ENCODE measurements at places on chromosomes 13 and 19.

- no peak for DNase-seq
These were observed 36.8 kb downstream of the CAB39L start for GRCh38 chr13:49407068-49407467.

GRCh38 chr13:108194435-108194936 is 20.9 kb downstream of the LIG4 start:
- DNase-seq = no peak

DNA sequence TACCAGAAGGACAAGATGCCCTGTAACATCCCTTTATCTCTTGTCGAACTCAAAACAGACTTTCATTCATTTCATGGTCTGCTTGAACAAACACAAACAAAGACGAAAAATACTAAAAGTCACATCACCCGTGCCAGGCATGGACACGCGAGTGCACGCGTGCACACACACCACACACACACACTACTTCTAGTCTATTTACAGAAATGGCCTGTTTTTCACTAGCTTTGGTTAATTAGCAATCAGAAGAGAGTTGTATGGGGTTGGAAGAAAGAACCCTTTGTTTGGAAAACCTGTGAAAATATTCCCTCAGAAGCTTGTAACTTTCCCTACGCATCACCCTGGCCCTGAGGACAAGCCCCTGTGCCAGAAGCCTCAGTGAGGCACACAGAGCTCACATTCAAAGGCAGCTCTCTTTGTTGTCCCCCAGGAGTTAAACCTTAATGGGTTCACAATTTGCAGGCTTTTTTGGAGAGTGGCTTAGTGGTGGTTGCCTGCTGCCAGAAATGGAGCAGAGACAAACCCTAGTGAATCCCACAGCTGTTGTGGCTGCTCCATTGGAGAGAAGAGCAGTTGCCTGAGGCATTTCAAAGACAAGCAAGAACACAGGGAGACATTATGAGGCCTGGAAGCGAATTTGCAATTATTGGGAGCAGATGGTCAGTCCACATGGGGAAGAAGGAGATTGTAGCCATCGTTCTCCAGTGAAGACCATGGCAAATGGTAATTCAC is 55.9 kb downstream of the STARD13 start:
- no peak for DNase-seq

- DNase-seq = no peak
These were observed 47.2 kb downstream of the RFXAP start for GRCh38 chr13:36866232-36866631.

GRCh38 chr19:29543381-29543780 is 17.6 kb downstream of the VSTM2B start:
- no peak for DNase-seq

DNA sequence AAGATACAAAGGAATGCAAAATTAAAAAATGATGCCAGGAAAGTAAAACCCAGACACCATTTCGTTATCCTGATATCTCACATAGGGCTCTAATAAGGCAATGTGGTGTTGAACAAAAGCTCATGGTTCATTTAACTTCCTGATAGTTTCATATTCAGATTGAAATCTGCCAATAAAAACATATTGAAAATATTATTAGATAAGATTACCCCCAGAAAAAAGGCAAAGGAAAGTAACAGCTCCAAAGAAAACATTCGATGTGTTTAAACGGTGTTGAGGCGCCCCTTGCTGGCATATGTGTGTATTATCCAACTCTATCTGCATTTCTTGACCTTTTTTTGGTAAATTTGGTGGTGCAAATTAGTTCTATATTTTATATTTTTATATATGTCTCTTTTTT is 75.9 kb downstream of the ESD start:
- DNase-seq = no peak

- DNase-seq = no peak
These were observed 4.7 kb downstream of the PTH2 start for GRCh38 chr19:49418511-49418910.

GRCh38 chr13:85816413-85816812 is 17.2 kb upstream of the SLITRK6 start:
- DNase-seq = no peak

DNA sequence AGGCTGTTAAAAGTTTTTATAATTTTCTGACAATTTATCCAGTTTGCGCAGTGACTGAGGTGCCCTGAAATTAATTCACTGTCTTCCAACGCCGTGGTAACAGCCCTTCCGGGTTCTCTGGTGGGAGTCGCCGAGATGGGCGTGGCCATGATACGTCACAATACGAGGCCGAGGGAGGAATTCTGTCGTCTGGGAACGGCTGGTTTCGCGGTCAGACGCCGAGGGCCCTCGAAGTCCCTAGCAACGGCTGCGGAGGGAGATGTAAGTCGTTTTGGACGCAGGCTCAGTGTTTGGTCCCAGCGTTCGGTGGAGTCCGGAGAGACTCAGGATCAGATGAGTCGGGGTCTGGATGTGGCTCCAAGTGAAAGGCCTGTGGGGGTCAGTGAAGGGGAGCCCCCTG is 21.7 kb downstream of the ZNF613 start:
- DNase-seq = no peak

GRCh38 chr19:3618144-3618810 is 8.3 kb downstream of the CACTIN start:
- DNase-seq = peak; percentile 51

GRCh38 chr13:91312324-91312723 is 35.2 kb upstream of the MIR17HG start:
- DNase-seq = no peak

- no peak for DNase-seq
These were observed at the start of gene MAB21L1 for GRCh38 chr13:35475960-35476943. TSS of gene MAB21L1 (minus strand) at chr13:35476689. CDS start at chr13:35476138, 551 bp downstream.

DNA sequence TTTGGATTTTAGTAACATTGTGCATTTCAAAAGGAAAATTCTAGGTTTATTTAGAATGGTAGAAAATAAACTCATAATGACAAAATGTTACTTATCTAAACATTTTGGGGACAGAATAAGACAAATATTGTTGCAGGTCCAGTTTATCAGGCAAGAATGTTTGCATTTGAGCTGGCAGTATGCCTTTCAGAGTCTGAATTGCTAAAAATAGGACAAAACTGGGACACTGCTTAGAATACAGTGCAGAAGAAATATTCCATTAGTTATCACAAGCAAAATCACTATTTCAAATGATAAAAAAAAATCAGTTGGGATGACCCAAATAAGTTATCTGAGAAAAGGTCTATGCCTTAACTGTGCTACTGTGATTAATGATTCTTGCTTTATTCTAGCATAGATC is 870.3 kb upstream of the MIR17HG start:
- no peak for DNase-seq

GRCh38 chr19:45168767-45169351 is 8.1 kb upstream of the NKPD1 start:
- no peak for DNase-seq

- no peak for DNase-seq
These were observed 73.4 kb upstream of the POMP start for GRCh38 chr13:28585561-28585960.

GRCh38 chr19:13173139-13173737 is 23.0 kb downstream of the IER2 start:
- no peak for DNase-seq

- DNase-seq = no peak
These were observed 324.9 kb upstream of the SPRY2 start for GRCh38 chr13:80665792-80666333.

GRCh38 chr13:65236841-65237418 is 1993.2 kb downstream of the PCDH9 start:
- no peak for DNase-seq

DNA sequence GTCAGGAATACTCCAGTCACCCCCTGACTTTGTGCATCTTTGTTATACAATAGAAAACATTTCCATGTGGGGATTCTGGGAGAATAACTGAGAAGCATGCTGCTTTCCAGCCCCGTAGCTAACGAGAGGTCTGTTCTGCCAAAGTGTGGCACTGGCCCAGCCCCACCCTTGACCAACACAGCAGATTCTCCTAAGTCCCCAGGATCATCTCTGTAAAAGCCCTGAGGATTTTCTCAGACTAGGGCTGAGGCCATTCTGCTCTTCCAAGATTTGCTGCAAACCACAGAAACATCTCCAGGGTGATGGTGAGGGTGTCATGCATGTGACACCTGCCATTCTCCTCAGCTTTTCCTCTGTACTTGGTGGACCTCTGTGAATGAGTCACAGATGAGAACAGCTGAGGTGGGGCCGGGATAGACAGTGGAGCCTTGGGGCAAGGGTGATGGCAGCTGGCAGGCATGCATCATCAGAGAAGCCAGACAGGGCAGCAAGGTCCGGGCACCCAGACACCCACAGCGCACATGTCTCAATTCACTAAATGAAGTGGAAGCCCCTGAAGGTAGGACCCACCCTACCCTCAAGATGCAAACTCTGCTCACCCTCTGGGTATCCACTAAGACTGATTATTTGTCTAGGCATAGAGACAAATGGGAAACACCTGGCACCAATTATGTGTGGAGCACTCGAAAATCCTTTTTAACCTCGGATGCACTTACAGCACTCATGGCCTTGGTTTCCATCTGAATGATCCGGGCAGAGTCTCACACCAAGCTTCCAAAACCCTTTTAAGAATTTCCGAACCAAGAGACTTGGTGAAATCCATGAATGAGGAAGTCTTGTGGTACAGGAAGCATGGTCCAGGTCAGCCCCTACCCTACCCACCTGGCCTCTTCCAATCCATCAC is 20.1 kb upstream of the DOCK9 start:
- DNase-seq = no peak
